HFF-Myc (cell line): ENCODE measurements at places on chromosomes 1 and 21.
A peak's percentile ranks its signal among the peaks of the same experiment; 100 is the strongest.

DNA sequence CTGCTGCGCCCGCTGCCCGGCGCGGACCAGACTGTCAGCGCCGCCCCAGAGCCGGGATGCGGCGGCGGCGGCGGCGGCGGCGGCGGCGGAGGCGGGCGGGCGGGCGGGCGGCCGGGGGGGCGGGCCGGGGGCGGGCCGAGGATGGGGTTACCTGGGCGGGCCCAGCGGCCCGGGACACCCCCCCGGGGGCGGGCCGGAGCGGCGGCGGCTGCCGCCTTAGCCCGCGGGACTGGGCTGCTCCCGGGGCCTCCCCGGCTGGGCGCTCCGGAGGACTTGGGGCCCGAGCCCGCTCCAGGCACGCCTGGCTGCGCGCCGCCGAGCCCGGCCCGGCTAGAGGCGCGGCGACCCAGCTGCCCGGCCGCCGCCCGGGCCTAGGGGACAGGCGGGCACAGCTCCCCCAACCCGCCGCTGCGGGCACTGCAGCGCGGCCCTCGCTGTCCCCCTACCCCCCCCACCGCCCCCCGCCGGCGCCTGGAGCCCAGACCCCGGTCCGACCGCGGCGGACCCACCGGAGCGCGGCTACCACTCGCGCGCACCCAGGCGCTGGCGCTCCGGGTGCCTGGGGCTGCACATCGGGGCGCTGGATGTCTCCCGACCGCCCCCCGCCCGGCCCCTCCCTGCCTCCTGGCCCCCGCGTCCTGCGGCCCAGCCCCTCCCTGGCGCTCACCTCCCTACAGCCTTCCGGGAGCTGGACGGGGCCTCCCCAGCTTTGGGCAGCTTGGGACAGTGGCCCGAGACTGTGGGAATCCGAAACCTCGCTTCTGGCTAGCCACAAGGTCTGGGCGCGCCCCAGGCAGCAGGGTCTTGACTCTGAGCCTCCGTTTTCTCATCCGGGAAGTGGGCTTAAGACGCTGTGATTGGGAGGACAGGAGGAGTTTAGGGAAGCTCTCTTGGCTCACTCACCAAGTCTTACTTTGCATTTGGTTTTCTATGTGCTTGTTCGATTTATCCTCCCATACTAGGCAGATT is at the start of gene WNT4:
TSS of gene WNT4 (minus strand) at position 33 of the 969 bp plus-strand sequence. CDS start 175 bp downstream, outside the sequence.
- no peak for DNase-seq

DNA sequence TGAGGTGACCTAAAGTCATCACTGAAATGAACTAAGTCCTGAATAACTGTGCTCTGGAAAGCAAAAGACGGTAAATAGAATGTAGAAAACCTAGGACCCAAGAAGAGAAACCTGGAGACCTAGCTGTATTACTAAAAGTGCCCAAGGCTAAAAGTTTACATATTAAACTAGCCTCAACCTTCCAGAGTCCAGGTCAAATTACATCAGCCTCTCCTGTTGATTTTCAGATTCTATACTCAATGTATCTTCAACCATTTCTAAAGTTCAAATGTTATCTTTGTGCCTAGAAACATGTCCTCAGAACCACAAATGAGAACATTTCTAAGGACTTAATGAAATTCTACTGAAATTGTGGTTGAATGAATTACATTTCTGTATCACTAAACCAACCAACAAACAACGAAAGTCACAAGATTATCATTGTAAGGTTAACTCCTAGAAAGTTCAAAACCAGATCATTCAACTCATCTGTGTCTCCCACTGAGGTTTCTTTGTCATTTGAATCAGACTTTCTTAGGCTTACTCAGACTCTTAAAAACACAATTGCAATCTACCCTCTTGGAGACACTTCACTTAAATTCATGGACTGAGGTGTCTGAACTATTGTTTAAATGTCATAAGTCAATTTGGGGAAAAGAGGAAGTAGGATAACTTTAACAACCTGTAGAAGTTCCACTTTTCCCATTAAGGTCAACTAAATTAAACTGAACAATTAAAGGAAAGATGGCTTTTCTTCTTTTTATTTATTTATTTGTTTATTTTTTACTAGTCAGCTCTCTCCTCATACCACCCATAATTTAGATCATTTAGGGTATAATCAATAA is 207.7 kb downstream of the BARHL2 start:
- DNase-seq = no peak

DNA sequence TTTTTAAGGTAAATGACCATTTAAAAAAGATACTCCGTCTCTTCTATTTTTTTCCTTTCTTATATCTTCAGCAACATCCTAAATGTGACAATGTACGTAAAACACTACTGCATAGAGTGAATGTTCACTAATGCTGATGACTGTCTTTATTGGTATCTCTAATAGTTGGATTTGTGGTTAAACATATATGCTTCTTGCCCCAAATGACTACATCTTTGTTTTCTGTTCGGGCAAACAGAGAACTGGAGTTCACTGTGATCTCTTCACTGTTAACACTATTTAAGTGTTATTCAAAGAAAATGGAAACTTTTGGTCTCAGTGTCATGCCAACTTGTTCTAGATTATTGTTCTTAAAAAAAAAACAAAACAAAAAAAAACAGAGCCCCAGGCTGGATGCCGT is 109.4 kb downstream of the KIF26B start:
- DNase-seq = no peak

DNA sequence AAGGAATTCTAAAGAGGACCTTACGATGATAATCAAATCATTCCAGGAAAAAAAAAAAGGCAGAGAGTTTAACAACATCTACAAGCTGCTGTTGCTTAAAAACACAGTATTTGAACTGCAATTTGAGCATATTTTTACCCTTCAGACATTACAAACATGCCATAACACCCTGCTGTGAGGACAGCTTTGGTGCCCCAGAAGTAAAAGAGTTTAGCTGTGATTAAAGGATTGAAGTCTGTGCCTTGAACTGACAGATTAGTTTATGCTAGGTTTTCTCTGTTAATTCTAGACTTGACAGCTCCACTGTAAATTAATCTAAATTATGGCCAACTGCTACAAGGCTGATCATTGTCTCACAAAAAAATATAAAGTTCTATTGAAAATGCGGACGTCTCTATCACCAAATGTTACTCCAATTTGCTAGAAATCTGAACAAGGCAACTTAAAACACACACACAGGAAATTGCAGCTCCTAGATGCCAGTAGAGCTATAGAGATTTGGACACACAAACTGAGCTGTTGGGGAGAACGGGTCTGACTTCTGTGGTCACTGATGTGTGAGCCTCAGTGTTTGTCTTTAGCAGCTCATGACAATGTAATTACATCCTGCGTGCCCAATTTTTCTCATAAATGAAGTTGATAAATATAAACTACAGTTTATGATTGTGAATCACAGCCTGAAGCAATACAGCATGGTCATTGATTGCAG is 217.9 kb downstream of the NTNG1 start:
- no peak for DNase-seq

DNA sequence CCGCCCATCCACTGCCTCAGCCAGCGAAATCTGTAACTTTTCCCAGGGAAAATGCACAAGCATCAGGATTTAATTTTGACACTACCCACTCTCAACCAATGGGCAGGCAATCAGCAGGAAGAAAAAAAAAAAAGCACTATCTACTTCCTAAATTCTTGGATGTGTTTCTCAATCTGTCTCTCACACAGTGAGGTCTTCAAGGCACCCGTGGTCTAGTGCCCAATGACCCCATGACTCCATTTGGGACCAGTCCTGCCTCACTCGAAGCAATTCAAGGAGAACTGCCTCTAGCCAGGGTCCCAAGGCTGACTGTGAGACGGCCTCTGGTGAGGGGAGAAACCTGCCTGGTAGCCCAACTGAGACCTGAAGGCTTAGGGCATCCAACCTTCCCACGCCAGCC is 35.9 kb downstream of the CSF1 start:
- DNase-seq = no peak

- no peak for DNase-seq
Measured at GRCh38 chr1:219177363-219177762, 3.7 kb downstream of the LYPLAL1 start.

GRCh38 chr1:172874950-172875349 is 175.8 kb downstream of the TNFSF18 start:
- no peak for DNase-seq

DNA sequence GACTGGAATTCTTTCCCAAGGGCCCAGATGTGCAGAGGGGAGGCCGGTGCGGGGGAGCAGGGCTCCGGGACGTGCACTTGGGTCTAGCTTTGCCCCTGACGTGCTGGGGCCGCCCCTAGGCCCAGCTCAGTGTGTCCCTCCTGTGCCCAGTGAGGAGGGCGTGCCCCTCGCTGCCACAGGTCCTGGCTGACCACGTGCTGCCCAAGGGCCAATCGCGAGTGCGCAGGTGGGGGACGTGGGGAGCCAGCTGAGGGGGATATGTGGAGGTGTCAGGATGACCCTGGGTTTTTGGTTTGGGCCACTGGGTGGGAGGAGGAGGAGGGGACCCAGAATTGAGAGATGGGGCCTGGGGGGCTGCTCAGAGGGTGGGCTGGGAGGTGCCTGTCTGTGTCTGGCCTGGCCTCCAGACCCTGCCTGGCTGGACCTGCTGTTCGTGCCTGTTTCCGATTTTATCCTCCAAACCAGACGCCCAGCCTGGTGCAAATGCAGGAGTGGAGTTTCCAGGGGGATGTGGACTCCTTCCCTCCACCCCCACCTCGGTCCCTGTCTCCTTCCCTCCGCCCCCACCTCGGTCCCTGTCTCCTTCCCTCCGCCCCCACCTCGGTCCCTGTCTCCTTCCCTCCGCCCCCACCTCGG is 6.1 kb upstream of the RNF223 start:
- DNase-seq = peak; percentile 24

GRCh38 chr1:70442490-70442889 is 31.4 kb downstream of the CTH start:
- DNase-seq = no peak

GRCh38 chr1:234897754-234898454 is 230.7 kb downstream of the TOMM20 start:
- no peak for DNase-seq

DNA sequence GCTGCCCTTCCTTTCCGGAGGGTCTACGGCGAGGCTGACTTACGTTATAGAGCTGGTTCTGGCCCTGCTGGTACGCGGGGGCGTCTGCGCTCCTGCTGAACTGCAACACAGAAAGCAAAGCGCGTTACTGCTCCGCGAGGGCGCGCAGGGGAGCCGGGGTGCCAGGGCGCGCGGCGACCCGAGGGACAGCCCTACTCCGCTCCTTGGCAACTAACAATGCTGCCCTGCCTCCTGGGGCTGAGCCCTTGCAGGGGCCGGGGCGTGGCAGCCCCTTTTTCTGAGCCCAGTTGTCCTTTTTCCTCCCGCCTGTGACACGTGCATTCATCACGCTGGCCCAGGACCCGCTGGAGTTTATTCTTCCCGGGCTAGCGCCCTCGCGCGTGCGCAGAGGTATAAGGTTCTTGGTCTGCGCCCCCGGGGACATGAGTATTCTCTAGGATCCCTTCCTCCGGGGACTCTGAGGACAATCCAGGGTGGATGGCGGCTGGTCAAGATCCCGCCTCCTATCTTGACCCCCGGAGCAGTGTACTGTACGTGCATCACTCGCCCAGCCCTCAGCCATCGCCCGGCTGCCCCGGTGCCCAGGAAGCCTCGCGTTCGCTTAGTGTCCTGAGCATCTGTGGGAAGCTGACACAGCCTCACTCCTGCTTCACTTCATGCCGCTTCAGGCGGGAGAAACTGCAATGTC is 78.9 kb downstream of the CD247 start:
- DNase-seq = no peak

- DNase-seq = peak; percentile 22
Measured at GRCh38 chr21:35850029-35850428, 210.3 kb downstream of the SETD4 start.

DNA sequence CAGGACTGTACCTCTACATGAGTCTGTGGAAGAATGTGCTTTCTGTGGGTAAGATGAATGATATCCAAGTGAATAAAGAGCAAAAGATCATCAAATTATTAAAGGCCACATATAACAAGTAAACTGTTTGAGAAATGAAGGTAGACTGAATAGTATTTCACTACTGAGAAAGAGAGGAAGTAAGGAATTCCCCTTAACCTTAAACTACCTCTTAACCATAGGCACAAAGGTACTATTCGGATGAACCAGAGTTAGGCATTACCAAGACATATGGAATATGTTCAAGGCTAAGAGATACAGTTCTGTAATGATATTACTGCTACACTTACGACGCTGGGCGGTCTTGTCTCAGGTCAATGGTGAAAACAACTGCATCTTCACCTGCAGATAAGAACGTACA is 25.5 kb downstream of the DCAF8 start:
- DNase-seq = no peak

- DNase-seq = no peak
Measured at GRCh38 chr1:160733898-160734297, 5.1 kb upstream of the SLAMF7 start.

DNA sequence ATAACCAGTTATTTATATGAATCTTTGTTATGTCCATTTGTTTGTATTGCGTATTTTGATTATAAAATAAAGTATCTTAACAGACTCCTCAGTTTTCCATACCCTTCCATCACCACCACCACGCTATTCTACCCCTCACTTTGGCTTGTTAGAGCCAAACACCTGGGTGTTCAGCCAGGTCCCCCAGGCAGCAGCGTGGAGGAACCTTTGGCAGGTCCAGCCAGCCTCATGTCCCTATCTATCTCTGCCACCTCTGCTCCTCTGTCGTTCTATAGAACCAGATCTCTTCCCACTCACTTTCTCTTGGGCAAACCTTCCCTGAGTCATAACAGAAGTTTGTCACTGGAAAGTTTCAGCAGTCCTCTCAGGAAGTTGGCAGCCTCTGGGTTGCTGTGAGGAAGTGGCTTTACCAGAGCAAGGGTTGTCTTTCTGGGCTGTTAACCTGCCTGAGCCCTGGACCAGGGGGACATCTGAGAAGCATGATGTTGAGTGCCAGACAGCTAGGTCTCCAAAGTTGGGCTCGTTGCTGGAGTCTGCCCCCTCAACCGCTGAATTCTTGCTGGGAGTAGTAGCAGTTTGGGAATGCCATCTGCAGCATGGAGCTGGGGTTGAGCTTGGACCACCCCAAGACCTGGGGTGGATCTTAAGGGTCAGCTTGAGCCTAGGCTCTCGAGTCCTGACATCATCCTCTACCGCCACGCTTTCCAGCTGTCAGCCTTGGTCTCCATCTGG is 996 bp upstream of the SH3BGRL3 start:
- no peak for DNase-seq

DNA sequence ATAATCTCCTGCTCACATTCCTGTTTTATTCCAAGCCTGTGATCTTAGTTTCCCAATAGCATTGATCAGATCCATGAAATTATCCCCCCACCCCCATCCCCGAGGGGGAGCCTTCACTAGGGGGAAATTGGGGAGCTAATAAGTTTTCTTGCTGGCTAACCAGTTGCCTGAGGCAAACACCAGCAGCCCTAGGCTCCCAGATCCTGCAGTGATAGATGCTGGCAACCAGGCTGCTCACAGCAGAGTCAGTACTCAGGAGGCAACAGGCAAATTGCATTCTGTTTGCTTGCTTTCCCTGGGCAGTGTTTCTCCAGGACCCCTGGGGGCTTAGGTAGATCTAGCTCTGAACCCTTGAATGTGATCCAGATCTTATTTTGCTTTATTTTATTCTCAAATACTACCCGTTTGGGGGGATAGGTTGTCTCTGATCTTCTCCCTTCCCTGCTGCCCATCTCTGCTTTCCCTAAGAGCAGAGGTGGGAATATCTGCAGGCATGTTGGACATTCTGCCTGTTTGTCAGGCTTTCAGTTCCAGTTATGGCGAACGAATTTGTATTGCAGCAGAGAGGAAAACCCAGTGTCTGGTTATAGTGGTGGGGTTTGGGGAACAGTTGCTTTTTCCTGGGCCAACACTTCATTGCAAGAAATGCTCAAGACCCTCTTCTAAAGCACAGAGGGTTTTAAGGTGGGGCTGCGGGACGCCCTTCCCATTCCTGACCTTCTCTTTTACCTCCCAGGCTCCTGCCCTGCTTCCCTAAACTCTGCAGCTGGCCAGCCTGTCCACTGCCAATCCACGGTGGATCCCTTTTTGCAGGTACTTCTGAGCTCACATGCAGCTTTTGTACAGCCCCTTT is 289.8 kb upstream of the PLXNA2 start:
- DNase-seq = no peak

- no peak for DNase-seq
Measured at GRCh38 chr1:1988061-1988945, 15.3 kb downstream of the CFAP74 start.
